Activated T-cell treated with anti-CD3 and anti-CD28 coated beads, Interleukin-2, amount 50 U/mL, for 1 hour (primary cell): ENCODE measurements at places on chromosomes 16 and 17.

DNA sequence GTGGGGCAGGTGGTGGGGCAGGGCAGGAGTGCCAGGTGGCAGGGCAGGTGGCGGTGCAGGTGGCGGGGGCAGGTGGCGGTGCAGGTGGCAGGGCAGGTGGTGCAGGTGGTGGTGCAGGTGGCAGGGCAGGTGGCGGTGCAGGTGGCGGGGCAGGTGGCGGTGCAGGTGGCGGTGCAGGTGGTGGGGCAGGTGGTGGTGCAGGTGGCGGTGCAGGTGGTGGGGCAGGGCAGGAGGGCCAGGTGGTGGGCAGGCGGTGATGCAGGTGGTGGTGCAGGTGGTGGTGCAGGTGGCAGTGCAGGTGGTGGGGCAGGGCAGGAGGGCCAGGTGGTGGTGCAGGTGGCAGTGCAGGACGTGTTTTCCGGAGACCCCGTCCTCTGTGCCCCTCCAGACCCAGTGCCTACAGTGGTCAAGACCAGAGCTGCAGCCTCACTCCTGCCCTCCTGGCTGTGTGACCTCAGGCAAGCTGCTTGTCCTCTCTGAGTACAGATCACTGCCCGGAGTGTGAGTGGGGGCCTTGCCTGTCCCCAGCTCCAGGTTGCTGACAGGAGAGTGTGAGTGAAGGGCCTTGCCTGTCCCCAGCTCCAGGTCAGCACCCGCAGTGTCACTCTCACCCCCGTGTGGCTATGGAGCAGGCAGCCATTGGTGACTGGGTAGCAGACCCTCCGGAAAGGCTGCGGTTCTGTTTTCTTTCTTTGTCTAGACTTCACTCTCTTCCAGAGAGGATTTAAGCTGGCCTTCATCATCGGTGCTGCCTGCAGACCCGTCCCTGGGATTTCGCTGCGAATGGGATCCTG, 16.1 kb upstream of the NPTX1 start:
- DNase-seq, result no peak

GRCh38 chr16:17370223-17370707, 100.5 kb downstream of the XYLT1 start:
- no peak for DNase-seq

DNA sequence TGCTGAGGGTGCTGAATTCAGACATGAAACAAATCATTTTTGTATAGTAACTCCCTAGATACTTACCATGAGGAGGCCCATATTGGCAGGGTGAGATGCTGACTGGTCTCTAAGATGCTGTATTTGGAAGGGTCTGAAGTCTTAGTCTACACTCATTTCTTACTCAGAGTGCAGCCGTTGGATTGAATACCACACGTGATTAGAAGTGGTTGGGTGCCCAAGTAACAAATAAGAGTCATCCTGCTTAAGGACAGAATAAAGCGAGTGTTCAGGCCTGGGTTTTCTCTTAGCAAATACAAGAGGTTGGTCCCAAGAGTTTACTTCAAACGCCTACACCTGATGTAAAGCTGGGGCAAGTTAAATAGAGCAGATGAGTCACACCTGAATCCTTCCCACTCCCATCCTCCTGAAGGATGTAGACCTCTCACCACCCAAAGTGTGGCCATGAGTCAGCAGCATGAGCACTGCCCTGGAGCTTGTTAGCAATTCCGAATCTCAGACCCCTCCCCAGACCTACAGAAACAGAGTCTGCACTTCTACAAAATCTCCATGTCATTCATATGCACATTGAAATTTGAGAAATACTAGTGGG, 284.6 kb upstream of the CDH5 start:
- no peak for DNase-seq

DNA sequence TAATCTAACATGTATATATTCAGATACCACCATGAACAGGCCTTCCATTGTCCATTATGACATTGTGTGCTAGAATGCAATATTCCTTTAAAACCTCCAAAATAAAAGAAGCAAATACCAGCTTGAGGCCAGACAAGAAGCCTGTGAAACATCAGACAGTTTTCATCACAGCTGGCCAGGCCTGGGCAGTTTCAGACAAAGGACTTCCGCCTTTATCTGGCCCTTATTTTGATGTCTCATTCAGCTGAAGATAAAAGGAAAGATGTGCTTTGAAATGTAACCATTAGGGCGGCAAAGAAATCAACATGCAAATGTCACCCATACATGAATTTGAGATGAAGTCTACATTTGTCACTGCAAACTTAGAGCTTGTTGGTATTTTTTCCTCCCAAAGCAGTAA, 737.5 kb downstream of the KCNJ2 start:
- DNase-seq, result no peak

- DNase-seq, result no peak
Observed at GRCh38 chr16:64089697-64090096, 1032.2 kb downstream of the CDH11 start.

- no peak for DNase-seq
Observed at GRCh38 chr17:68255731-68256538, 8.1 kb downstream of the AMZ2 start.

DNA sequence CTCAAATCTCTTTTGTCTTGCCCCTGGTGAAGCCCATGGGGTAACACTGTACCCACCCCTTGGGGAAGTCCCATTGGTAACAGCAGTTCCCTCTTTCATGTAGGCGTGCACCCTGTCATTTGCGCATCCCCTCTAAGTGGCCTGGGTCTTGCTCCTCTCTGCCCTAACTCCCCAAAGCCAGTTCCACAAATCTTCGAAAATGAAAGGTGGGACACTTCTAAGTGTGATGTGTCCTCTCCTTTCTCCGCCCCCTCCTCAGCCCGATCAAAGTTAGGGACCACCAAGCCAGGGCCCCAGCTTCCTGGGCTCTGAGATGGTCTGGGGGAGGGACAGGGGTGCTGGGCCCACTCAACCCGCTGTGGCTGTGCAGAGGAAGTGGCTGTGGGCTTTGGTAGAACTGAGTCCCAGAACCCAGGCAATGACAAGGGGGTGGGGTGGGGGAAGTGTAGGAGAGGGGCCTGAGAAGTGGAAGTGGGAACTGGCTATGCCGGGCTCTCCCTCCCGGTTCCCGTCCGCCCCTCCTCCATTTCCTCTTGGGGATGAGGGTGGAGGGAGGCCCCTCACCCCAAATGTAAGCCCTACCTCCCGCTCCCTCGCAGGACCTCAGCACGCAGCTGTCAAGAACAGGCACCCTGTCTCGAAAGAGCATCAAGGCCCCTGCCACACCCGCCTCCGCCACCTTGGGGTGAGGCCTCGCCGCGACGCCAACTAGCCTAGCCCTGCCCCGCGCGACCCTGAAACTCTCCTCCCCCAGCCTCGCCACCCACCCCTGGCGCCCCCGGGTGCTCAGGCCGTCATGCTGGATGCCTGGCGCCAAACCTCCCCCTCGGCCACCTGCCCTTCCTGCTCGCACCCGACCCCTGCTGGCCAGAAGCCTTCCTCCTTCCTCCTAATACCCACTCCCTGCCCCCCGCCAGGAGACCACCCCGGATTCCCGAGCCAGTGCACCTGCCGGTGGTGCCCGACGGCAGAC, 8.7 kb downstream of the ABI3 start:
- peak; percentile 47 for DNase-seq

DNA sequence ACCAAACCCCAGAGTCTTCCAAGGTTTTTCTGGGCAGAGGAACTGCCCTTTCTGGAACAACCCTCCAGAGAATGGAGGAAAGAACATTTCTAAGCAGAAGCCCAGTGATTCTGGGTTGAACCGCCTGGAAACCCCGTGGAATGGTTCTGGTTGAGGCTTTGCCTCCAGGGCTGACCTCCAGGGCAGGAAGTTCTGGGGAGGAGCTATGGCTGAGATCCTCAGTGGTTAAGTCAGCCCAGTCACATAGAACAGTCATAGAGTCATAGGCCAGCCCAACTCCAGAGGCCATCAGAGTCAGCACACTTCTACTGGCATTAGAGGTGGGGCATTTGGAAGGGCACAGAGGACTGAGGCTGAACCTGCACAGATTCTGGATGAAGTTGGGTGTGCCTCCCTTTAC, 65.9 kb downstream of the SPACA3 start:
- DNase-seq, result no peak

GRCh38 chr16:85101956-85102630, 10.2 kb downstream of the CIBAR2 start:
- no peak for DNase-seq

DNA sequence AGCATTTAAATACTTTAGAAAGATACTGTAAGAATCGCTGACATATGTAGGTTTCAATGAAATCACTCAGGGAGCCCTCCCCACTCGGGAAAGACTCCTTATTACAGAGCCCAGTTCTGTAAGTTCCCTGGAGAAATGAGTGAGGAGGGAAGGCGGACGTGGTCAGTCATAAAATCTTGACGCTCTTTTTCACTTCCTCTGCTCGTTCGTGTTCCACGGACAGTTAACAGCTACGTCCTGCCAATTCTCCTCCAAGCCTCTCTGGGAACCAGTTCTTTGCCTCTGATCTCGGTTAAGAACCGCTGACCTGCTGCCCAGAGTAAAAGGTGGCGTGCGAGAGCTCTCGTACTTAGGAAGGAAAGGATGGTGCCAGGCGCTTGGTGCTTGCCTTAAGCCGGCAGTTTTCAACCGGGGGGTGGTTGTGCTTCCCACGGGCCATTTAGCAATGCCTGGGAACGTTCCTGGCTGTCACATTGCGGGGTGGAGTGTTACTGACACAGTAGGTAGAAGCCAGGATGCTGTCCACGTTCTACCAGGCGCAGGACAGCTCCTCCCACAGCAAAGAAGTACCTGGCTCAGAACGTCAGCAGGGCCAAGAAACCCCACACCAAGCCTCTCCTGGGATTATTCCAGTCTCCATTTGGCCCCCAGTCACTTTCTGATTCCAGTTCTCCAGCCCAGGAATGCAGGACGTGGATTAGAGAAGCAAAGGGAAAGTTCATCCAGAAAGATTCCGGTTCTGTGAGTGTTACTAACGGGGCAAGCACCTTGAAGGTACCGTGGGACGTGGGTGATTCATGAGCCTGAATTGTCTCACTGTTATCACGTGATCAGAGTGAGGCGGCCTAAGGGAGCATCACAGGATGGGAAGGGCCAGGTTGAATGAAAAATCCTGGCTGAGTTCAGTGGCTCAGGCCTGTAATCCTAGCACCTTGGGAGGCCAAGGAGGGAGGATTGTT, 87.7 kb downstream of the MRM3 start:
- no peak for DNase-seq

DNA sequence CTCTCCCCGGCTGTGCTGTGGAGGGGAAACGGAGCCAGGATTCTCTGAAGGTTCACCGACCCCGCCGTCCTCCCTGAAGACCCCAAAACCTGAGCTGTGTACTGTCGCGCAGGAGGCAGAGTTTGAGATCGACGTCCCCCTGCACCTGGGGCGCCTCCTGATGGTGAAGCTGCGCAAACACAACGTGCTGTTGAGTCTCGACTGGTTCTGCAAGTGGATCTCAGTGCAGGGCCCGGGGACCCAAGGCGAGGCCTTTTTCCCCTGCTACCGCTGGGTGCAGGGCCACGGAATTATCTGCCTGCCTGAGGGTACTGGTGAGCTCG, 62.6 kb upstream of the TEKT1 start:
- peak; percentile 25 for DNase-seq
